ENCODE measurements at places on chromosomes 2 and 18.

- peak; percentile 83 for DNase-seq
Measured at GRCh38 chr18:80147418-80148325, 38.6 kb downstream of the ADNP2 start.

- DNase-seq: peak; percentile 90
Measured at GRCh38 chr2:10575609-10576280, 114.0 kb downstream of the NOL10 start.

DNA sequence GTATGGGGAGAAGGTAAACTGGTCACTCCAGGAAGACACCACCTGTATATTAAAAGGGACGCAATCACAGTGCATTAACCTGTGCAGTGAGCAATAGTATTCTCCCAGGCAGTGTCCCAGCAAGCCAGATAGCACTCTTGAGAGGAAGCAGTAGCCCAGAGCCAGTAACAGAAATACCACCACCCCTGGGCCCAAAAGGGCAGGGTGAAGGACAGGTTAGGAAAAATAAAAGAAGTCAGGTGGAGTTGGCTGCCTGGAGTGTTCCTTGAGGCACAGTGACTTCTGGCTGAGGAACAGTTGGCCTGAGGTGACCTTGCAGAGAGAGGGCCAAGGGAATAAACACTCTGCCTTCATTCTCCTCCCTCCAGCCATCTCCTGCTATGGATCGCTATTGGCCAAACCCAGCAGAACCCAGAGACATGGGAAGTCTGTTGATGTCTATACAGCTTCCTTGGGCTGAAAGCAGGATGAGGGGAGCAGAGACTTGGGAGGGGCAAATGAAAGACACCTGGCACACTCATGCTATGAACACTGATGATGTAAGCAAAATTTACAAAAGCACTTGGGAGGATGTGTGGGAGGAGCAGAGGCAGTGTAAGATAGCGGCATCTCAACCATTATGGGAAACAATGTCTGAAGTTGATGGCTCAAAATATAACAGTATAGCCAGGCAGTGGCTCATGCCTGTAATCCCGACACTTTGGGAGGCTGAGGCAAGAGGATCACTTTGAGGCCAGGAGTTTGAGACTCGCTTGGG lies 7.5 kb downstream of the C18orf32 start:
- DNase-seq: no peak

GRCh38 chr2:22079583-22079982 lies 955.8 kb downstream of the TDRD15 start:
- DNase-seq: no peak

DNA sequence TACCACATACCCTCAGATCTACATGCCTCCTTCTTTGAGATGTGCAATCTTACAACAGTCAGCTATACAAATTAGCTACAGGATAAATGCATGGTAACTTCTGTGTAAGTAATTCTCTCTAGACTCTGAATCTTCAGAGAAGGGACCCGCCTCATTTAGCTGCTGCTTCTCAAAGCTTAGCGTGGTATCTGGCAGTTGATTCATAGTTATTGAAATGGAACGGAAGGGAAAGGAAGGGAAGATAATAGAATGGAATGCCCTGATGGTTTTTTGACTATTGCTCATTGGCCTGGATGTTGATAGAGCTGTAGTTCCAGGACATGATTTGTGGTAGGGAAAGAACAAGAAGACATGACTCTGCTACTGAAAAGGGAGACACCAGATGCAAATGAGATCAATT lies 498.1 kb upstream of the CRIM1 start:
- DNase-seq: no peak
